Activated CD8-positive, alpha-beta T cell treated with anti-CD3 and anti-CD28 coated beads for 36 hours (primary cell): ENCODE measurements at places on chromosomes 7 and 10. TPM values are rescaled to one million over a fixed set of nuclear protein-coding genes. Genes with fewer than 3 reads are reported as not detected.

The POLR1F gene
- total RNA-seq = 34.7 TPM

The NOC3L gene
- total RNA-seq = 46.6 TPM

The GPR146 gene
- 5.6 TPM for total RNA-seq

The ELOVL3 gene
- not detected for total RNA-seq

DNA sequence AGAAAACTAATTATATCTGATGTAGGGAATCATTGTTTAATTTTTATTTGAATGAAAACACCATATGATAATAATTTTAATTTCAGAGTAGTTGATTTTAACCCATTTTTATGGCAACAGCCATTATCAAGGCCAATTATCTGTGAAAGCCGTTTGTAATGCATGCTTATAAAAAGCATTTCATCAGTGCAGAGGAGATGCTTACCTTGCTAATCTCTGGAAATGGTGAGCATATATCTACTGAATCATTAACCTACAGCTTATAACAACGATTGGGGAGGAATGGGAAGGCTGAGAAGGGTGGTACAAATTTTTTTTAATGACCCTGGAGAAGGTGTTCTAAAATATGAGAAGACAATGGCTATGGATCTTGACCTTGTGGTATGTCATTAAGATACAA lies 235.6 kb downstream of the DGKB start:
- H3K27ac ChIP-seq = no peak overlapping the region
- H3K4me1 ChIP-seq = no peaks in the 10 kb centered on the region
- H3K4me3 ChIP-seq = no peak overlapping the region
- H3K27me3 ChIP-seq = no peaks in the 10 kb centered on the region
- DNase-seq = no peak

- no peak overlapping the region for H3K4me3 ChIP-seq
- no peak for DNase-seq
- H3K27me3 ChIP-seq = no peaks in the 10 kb centered on the region
- H3K36me3 ChIP-seq = no peaks in the 10 kb centered on the region
These were observed 103.5 kb downstream of the SRI start for GRCh38 chr7:88116235-88116795.

DNA sequence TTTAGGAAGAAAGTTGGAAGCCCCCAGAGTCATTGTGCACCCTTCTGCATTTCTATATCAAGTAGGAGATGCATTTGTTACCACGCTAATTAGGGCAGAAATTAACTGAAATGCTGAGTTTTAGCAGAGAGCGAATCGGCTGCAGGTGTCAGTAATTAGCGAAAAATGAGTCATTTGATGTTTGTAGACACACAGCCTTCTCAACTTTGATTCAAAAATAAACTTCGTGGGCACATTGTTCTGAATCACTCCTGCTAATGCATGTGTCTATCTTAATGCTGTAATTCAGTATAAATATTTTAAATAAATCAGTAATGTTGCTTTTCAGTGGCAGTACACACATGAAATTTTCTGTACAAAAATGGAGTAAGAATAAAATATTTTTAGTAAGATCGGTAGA lies 109.5 kb upstream of the CARD11 start:
- H3K27me3 ChIP-seq = no peaks in the 10 kb centered on the region
- peaks cover 24% of the 10 kb centered on the region for H3K4me1 ChIP-seq
- no peak overlapping the region for H3K27ac ChIP-seq
- DNase-seq = no peak
- no peak overlapping the region for H3K4me3 ChIP-seq

GRCh38 chr7:112449353-112449752 lies 907 bp upstream of the IFRD1 start:
- H3K27ac ChIP-seq = peak overlapping the region; percentile 99
- H3K4me3 ChIP-seq = peak overlapping the region; percentile 97

- no peak for DNase-seq
- peak overlapping the region; percentile 88 for H3K27ac ChIP-seq
- peaks cover 21% of the 10 kb centered on the region for H3K36me3 ChIP-seq
These were observed 42.4 kb upstream of the GDF10 start for GRCh38 chr10:47257396-47258120.

- no peaks in the 10 kb centered on the region for H3K27me3 ChIP-seq
- no peaks in the 10 kb centered on the region for H3K36me3 ChIP-seq
- H3K4me1 ChIP-seq = no peaks in the 10 kb centered on the region
- no peak for DNase-seq
- H3K27ac ChIP-seq = no peak overlapping the region
These were observed 995.2 kb downstream of the ANKRD7 start for GRCh38 chr7:119219663-119220062.
